ENCODE measurements at places on chromosomes 2 and 18. TPM values are rescaled to one million over a fixed set of nuclear protein-coding genes. Genes with fewer than 3 reads are reported as not detected.

ITGA6 gene
- total RNA-seq, result 70.4 TPM

BUB1 gene
- 4.8 TPM for total RNA-seq

DSG4 gene
- not detected for total RNA-seq

CGREF1 gene
- 0.74 TPM for total RNA-seq

SCTR gene
- 13.2 TPM for total RNA-seq

GALR1 gene
- total RNA-seq, result not detected

DNA sequence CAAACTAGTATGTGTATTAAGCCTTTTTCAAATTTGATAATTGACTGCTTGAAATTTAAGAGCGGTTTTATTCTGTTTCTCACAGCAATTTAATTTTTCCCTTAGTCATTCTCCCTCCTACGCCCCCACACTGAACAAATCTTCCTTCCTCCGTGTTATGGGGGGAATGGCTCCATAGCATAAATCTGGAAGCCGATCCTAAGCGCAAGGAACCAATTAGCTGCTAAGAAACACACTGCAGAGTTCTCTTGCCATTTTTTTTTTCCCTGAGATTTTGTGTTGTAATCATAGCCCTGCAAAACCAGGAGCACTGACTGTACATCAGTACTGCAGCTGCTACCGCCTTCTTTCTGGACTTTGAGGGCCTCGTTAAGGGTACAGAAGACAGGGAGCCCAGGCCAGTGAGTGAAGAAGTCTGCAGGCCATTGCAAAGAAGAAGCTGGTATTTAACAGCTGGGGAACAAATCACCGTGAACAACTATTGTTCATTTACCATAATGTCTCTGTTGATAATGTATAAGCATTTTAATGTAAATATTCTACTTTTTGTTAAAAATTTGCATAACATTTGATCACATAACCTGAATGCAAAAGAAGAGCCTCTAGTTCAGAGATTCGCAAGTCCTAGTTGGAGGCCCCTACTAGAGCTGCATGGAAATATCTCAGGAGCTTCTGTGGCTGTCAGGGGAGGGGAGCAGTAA, 264.0 kb downstream of the LRATD1 start:
- no peaks in the 10 kb centered on the region for H3K4me1 ChIP-seq
- no peak overlapping the region for H3K4me3 ChIP-seq
- no peak for DNase-seq
- no peaks in the 10 kb centered on the region for H3K36me3 ChIP-seq

- DNase-seq, result no peak
- H3K27ac ChIP-seq, result no peak overlapping the region
- H3K27me3 ChIP-seq, result no peaks in the 10 kb centered on the region
- no peak overlapping the region for H3K4me3 ChIP-seq
- H3K4me1 ChIP-seq, result no peaks in the 10 kb centered on the region
- H3K36me3 ChIP-seq, result no peaks in the 10 kb centered on the region
Observed at GRCh38 chr2:171253279-171253678, 92.6 kb upstream of the TLK1 start.

DNA sequence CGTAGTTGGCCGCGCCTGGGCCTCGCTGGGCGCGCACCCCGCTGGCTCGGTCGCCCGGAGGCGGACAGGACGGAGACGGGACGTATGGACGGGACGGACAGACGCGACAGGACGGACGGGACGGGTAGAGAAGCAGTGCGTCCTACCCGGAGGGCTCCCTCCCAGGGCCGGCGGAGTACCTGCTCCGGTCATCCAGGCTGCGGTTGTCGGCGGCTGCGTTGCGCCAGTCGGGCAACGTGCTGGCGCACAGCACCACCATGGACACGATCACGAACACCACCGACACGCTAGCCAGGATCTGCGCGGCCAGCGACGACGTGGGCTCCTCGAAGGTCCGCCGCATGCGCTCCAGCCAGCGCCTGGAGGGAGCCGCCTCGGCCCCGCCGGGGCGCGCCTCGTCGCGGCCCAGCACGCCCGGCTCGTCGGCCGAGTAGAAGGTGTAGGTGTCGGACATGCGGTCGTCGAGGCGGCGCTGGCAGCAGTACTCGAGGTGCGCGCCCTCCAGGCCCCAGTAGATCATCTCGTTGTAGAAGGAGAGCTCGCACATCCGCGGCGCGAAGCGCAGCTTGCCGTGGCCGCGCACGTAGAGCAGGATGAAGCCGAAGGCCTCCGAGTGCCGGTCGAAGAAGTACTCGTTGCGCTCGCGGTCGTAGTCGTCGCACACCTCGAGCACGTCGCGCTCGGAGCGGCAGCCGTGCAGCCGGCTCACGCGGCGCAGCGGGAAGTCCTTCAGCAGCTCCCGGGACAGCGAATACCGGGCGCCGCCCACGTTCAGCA, 903 bp downstream of the KCNG3 start:
- H3K27ac ChIP-seq, result peak overlapping the region; percentile 18
- H3K27me3 ChIP-seq, result peaks cover 38% of the 10 kb centered on the region
- peak overlapping the region; percentile 65 for H3K4me3 ChIP-seq
- no peaks in the 10 kb centered on the region for H3K36me3 ChIP-seq

DNA sequence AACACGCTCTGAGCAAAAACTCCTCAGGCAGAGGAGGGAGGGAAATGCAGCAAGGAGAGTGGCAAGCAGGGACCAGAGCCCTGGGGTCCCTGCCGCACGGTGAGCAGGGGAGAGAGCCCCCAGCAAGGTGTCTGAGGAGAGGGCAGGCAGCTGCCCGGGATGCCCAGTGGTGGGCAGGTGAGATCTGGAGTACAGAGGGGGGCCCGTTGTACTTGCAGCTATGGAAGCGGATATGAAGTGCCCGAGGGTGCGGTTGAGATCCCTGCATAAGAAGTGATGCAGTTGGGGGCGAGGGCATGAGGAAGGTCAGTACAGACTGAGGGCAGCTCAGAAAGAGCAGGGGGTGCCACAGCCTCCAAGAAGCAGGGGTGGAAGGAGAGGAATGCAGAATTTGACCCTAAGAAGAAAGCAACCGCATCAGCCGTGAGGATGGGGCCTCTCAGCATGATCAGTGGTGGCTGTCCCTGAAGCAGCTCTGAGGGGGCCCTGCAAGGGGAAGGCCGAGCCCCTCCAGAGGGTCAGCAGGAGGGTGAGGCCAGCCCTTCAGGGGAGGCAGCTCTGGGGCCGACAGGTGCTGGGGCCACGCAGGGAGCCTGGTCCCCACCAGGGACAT, 29.4 kb downstream of the MTERF4 start:
- H3K4me3 ChIP-seq, result no peak overlapping the region
- H3K36me3 ChIP-seq, result peaks cover 78% of the 10 kb centered on the region
- no peak for DNase-seq
- no peak overlapping the region for H3K27ac ChIP-seq

GRCh38 chr2:84477886-84478285, 18.8 kb upstream of the SUCLG1 start:
- no peak overlapping the region for H3K27ac ChIP-seq
- DNase-seq, result no peak
- H3K27me3 ChIP-seq, result no peaks in the 10 kb centered on the region
- no peak overlapping the region for H3K4me3 ChIP-seq
- no peaks in the 10 kb centered on the region for H3K36me3 ChIP-seq
- peaks cover 5% of the 10 kb centered on the region for H3K4me1 ChIP-seq

GRCh38 chr18:55738483-55739114, 150.6 kb upstream of the TCF4 start:
- no peak for DNase-seq
- H3K4me3 ChIP-seq, result no peak overlapping the region
- H3K27me3 ChIP-seq, result no peaks in the 10 kb centered on the region
- no peak overlapping the region for H3K27ac ChIP-seq
- no peaks in the 10 kb centered on the region for H3K4me1 ChIP-seq
- no peaks in the 10 kb centered on the region for H3K36me3 ChIP-seq

- H3K36me3 ChIP-seq, result no peaks in the 10 kb centered on the region
- no peak overlapping the region for H3K27ac ChIP-seq
- H3K4me3 ChIP-seq, result no peak overlapping the region
- H3K4me1 ChIP-seq, result peaks cover 15% of the 10 kb centered on the region
- H3K27me3 ChIP-seq, result no peaks in the 10 kb centered on the region
Observed at GRCh38 chr18:78525366-78526111, 454.1 kb upstream of the SALL3 start.

Measured in lower lobe of right lung (tissue), 2 donors.